ENCODE measurements at places on chromosomes 13 and 19.
A peak's percentile ranks its signal among the peaks of the same experiment; 100 is the strongest.

GRCh38 chr19:8494158-8494557, 8.3 kb downstream of the PRAM1 start:
- DNase-seq: no peak

DNA sequence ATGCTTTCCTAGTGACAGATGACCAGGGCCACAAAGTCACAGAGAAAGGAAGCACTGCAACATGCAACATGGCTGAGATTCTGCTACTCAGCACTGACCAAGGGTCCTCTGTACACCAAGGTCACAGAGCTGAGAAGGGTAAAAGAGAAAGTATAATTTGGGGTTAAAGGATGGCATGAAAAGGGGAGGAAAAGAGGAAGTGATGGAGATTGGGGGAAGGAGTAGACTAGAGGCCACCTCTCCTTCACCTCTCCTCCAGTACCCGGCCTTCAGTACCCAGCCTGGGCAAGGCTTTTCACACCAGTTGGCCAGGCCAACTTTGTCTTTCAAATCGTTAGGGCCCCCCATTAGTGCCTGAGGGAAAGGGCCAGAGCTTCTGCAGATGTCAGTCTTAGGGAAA, 6.3 kb upstream of the RPS19 start:
- no peak for DNase-seq

DNA sequence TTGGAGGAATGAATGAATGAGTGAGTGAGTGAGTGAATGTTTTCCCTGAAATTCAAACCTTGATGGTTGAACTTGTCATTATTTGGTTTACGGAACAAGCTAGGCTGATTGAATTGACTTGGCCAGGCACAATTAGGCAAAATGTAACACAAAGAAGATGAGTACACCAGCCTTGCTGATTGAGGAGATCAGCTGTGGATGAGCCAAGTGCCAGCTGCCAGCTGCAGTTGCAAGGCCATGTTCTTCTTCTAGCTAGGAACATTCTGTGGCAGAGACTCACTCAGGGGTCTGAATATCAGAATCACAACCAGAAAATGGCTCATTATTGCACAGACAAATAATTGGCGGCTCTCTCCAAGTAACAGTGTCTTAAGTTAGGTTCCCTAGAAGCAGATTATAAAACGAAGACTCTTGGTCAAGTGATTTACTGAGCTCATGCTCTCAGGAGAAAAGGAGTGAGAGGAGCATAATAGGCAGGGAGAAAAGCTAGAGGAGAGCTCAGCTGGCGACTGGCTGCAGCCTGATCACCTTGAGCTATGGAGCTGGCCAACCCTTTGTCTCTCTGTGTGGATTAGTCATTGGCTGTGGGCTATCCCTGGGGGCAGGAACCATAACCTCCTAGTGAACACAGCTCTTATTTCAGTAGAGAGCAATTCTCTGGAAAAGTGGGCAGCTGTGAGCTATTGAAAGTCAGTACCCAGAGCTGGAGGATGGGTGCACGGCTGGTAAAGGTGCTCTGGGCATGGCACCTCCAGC, 225.3 kb upstream of the SERP2 start:
- no peak for DNase-seq

DNA sequence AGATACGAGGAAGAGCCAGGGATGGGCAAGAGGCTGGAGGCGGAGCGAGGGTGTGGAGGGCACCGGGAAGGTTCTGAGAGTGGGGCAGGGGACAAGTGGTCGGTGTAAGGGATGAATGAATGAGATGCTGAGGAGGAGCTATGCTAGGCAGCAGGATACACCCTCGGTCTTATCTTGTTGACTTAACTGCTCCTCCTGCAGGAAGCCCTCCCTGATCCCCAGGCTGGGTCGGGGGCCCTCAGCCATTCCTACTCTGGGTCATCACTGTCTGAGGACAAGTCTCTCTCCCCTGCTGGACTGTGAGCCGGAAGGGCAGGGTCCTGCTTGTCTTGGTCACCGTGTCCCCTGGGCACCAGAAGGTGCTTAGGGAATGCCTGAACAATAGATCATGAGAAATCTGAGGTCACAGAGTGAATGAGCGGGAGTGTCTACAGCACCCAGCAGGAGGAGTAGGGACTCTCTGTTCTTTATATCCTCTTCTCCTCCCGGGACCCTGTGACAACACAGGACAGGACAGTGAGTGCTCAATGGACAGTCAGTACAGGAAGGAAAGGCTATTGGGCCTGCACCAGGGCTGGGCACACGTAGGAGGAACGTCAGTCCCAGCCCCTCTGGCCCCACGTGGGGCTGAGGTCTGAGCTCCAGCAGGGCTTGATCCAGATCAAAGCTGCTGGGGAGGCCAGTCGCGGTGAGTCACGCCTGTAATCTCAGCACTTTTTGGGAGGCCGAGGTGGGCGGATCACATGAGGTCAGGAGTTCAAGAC, 6.5 kb downstream of the NKPD1 start:
- DNase-seq: peak; percentile 89

- DNase-seq: no peak
Measured at GRCh38 chr13:44032802-44033201, 153.1 kb downstream of the LACC1 start.

Measured in H54 (cell line).